ENCODE measurements at places on chromosomes 6 and 20.

- DNase-seq: no peak
Observed at GRCh38 chr6:166026586-166027126, 141.0 kb downstream of the TBXT start.

DNA sequence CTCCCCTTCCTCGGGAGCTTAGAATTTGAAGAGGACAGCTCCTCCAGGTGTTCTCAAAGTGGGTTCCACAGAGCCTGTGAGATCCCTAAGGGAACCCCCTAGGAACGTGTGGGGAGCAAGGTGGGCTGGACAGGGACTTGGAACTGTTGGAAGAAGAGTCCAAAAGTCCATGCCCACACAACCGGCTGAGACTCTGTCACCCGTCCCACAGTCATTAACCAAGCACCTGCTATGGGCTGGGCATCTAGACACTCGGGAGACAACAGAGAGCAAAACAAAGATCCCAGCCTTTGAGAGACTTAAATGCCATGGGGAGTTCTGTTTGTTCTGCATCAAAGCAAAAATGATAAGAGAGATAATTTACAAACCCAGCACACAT lies 51.9 kb upstream of the SAYSD1 start:
- DNase-seq: no peak

DNA sequence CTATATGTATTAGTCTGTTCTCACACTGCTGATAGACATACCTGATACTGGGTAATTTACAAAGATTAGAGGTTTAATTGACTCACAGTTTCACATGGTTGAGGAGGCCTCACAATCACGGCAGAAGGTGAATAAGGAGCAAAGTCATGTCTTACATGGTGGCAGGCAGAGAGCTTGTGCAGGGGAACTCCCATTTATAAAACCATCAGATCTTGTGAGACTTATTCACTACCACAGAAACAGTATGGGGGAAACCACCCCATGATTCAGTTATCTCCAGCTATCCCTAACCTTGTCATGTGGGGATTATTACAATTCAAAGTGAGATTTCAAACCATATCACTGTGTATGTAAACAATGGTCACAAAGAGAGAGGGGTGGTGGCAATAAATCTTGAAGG lies 6.6 kb downstream of the CST8 start:
- DNase-seq: no peak

GRCh38 chr20:6783752-6784151 lies 16.3 kb downstream of the BMP2 start:
- peak; percentile 26 for DNase-seq

DNA sequence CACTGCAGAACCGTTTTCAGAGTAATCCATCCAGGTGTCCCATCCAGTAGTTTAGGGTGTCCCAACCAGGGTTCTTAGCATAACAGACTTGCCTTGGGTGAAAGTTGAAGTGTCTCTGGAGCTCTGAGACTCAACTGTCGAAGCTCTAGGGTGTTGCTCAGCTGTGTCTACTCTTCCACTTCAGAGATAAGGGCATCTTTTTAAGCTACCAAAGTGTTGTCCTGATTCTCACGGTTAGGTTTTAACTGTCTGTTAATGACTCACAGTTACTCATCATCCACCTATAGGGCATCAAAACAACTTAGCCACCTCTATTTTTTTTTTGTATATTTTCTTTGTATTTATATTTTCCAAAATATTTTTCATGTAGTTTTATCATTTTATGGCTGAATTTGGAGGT lies 36.9 kb upstream of the TBX18 start:
- no peak for DNase-seq

GRCh38 chr20:44209686-44210405 lies 725 bp downstream of the OSER1 start:
- peak; percentile 62 for DNase-seq

Measured in hepatocyte (in vitro differentiated cells).